AG09319 (cell line): ENCODE measurements at places on chromosomes 1 and 21.

DNA sequence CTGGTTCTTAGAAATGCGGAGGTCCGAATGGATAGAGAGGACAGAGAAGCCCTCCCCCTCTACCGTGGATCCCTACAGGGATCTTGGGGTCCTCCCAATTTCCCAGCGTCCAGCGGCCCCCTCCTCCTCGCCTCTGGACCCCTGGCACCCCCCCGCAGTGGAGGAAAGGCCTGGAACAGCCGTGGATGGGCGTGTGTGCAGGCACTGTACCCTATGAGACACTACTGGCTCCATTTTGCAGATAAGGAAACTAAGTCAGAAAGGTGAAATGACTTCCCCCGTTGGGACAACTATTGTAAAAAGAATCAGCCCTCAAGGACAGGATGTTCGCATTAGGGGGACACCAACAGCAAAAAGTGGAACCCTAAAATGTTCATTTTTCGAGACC lies 931 bp upstream of the CLSTN1 start:
- DNase-seq = no peak

GRCh38 chr1:68955424-68955823 lies 458.5 kb upstream of the DEPDC1 start:
- no peak for DNase-seq

DNA sequence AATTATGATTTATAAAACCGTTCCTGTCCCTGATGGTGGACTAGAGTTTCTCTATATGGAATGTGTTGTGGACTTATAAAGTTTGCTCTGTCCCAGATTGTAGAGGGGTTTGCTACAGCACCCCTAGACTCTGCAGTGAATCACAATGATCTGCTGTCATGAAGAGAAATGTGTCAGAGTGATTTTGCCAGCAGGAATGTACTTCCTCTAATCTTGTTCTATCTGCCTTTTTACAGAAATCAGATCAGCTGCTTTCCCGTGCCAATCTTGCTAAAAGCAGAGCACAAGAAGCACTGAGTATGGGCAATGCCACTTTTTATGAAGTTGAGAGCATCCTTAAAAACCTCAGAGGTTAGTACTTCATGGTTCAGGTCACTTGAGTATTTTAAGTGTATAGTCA lies 52.0 kb downstream of the LAMC2 start:
- DNase-seq = no peak

DNA sequence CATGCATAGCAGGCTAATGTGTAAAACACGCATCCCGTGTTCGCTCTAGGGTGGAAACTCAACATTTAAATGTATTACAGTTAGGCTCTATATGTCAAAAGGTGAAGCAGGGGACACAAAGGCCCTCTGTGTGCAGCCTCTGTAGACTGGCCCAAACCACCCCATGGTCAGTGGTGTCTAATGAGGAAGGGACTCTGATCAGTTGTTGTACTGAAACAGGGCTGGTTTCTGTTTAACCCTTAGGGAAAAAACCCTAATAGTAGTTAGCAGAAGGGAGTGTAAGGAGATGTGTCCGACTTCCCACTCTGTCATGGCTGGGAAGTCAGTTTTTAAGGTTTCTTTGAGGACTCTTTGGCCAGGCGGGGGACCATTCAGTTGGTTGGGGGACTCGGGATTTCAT lies 21.5 kb upstream of the CD2 start:
- no peak for DNase-seq

DNA sequence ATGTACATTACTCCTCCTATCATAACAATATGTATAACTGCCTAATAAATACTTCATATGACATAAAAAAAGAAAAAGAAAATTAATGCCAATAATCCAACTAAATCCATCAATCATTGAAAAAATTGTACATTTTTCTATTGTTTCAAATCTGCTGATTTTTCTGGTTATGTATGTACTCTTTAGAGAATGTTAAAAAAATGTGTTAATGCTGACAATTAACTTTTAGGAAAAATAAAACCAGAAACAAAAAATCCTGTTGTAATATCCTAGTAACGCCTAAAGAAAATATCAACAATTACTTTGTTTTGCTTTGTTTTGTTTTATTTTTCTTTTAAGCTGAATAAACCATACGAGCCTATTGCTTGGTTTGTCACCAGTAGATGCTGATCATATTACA lies 213.9 kb upstream of the USP25 start:
- DNase-seq = no peak

DNA sequence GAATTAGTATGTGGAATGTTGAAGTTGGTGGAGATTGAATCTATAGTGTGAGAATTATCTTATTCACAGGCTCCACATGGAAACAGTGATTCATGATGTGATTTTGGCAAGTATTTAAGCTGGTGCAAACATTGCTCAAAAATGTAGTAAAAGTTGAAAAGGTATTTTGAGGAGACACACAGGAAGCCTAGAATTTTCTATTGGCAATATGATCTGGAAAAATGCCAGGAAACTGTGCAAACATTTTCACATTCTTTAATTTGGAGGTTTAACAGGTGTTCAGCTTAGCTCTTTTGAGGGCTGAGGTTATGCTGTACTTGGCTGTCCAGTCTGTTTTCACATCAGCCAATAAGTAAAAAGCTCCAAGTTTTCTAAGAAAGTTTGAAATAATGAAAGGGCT lies 327.3 kb downstream of the RWDD3 start:
- DNase-seq = no peak

GRCh38 chr1:116911779-116912469 lies 2.2 kb downstream of the PTGFRN start:
- no peak for DNase-seq

DNA sequence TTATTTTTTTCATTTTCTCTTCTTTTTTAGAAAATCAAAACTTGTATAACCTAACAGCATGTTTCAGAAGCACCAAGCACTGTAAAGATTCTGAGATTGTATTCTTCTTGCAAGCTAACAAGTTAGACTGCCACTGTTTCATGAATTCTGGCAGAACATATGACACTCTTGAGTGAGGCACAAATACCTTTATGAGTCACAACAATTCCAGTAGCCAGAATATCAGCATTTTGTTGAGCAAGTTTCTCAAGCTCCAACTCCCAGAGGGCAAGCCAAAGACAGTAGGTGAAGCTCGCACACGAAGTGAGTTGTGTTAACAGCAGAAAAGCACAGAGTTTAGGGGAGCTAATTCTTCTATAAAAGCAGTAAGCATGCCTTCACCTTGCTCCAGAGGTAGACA lies 268.8 kb upstream of the NCAM2 start:
- no peak for DNase-seq
